ENCODE measurements at places on chromosomes 2 and 18. TPM values are rescaled to one million over a fixed set of nuclear protein-coding genes. Genes with fewer than 3 reads are reported as not detected.

Gene KCTD1
- total RNA-seq = 4.2 TPM

Gene SNTG2
- total RNA-seq = 3.6 TPM

Gene AGXT
- not detected for total RNA-seq

Gene KIF5C
- 15.3 TPM for total RNA-seq

Gene TSPYL6
- total RNA-seq = not detected

Gene GAL3ST2
- not detected for total RNA-seq

Gene ADNP2
- 34.7 TPM for total RNA-seq

Gene PXDN
- 2.1 TPM for total RNA-seq

Gene PIEZO2
- not detected for total RNA-seq

Gene VAMP5
- total RNA-seq = 29.3 TPM

Gene HOXD10
- not detected for total RNA-seq

Gene MC2R
- total RNA-seq = not detected

Gene PLEKHH2
- 0.89 TPM for total RNA-seq

Gene NYAP2
- 0.06 TPM for total RNA-seq

Gene GCG
- total RNA-seq = not detected

Gene HOXD8
- not detected for total RNA-seq

Gene LYG1
- total RNA-seq = 0.30 TPM

Gene IL37
- not detected for total RNA-seq

Gene LANCL1
- 45.2 TPM for total RNA-seq

Gene ADCYAP1
- total RNA-seq = not detected

Gene CRYGB
- total RNA-seq = not detected

Gene MYO7B
- total RNA-seq = 0.62 TPM

Gene ASXL3
- total RNA-seq = not detected

Gene MRPS9
- 52.2 TPM for total RNA-seq

Gene CACNB4
- total RNA-seq = 0.54 TPM

Gene AKAIN1
- total RNA-seq = not detected

Gene GAD1
- total RNA-seq = 0.74 TPM

Gene PID1
- total RNA-seq = not detected

Gene FOXD4L1
- 0.18 TPM for total RNA-seq

Gene CPS1
- 2.8 TPM for total RNA-seq

Gene PSMA8
- 3.6 TPM for total RNA-seq

Gene USP34
- 59.4 TPM for total RNA-seq

Gene ATOH8
- total RNA-seq = not detected

Gene COA5
- 27.2 TPM for total RNA-seq

Gene UGT1A4
- total RNA-seq = not detected

Gene NAT8
- not detected for total RNA-seq

Gene CRACDL
- total RNA-seq = 0.33 TPM

Gene SCTR
- not detected for total RNA-seq

Gene KCNG3
- 0.48 TPM for total RNA-seq

Gene HADHB
- 70.2 TPM for total RNA-seq
